EH (cell line): ENCODE measurements at places on chromosomes 11 and 22.

- DNase-seq = no peak
Measured at GRCh38 chr11:33864479-33864878, 27.4 kb downstream of the LMO2 start.

GRCh38 chr22:44955102-44955501, 54.7 kb downstream of the PHF21B start:
- DNase-seq = no peak

- DNase-seq = no peak
Measured at GRCh38 chr11:17898782-17899181, 114.1 kb downstream of the SERGEF start.

- DNase-seq = no peak
Measured at GRCh38 chr11:11420191-11420898, 67.3 kb upstream of the CSNK2A3 start.

GRCh38 chr11:83037877-83038276, 33.8 kb downstream of the RAB30 start:
- peak; percentile 85 for DNase-seq

- no peak for DNase-seq
Measured at GRCh38 chr11:46387919-46388618, 3.5 kb downstream of the CHRM4 start.

DNA sequence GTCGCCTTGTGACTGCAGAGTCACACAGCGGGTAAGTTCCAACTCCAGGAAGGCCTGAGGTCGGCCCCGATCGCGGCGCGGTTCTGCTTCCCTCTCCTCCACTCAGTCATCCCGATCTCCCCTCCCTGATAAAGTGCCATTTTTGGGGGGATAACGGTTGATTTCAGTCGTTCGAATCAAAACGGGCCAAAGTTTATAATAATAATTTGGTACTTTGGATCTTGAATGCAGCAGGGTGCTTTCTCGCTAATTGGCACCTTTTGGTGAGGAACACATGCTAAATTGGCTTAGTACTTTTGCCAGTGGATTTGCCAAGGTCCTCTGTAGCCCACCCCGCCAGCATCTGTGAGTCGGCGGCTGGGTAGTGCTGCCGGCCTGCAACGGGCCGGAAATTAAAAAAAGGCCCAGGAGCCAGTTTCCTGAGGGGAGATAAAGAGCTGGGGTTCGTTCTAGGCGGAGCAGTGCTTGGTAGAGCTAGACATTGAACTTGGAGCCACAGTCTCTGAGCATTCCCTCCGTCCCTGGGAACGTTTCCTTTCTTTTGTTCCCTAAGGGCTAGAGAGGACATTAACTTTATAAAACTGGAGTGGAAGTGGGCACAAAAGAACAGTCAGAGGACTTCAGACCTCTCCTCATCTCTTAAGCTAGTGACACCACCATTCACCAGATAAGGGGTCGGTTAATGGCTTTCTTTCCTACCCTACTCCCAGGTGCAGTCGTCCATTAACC, 997 bp downstream of the UBE2L3 start:
- peak; percentile 57 for DNase-seq

GRCh38 chr11:121672630-121673487, 220.1 kb upstream of the SORL1-AS1 start:
- DNase-seq = peak; percentile 41
